Smooth muscle cell of the coronary artery (primary cell): ENCODE measurements at places on chromosomes 16 and 17. TPM values are rescaled to one million over a fixed set of nuclear protein-coding genes. Genes with fewer than 3 reads are reported as not detected.

The NACA2 gene
- total RNA-seq = not detected in 2 replicates

The PRRT2 gene
- total RNA-seq = 0.38 and 1.6 TPM in 2 replicates

The METTL23 gene
- 8.3 and 16.2 TPM in 2 replicates for total RNA-seq

The EPOP gene
- 0.12 and 0.90 TPM in 2 replicates for total RNA-seq

The TNFSF12 gene
- total RNA-seq = 3.9 TPM in 2 replicates

The CYGB gene
- 3.8 and 20.4 TPM in 2 replicates for total RNA-seq

The PRSS21 gene
- 0.15 and 0.23 TPM in 2 replicates for total RNA-seq

The SEC14L5 gene
- total RNA-seq = 2.6 TPM in 1 of 2 replicates, not detected in the other

The ZP2 gene
- total RNA-seq = not detected in 2 replicates

The TAF1C gene
- total RNA-seq = 7.7 and 15.6 TPM in 2 replicates

The OR4D1 gene
- not detected in 2 replicates for total RNA-seq

The KRTAP4-3 gene
- not detected in 2 replicates for total RNA-seq

The MT1G gene
- not detected in 2 replicates for total RNA-seq

The RHBDL1 gene
- total RNA-seq = 0.98 and 6.6 TPM in 2 replicates

The E2F4 gene
- 27.5 and 31.9 TPM in 2 replicates for total RNA-seq

The MIEF2 gene
- 12.4 and 14.9 TPM in 2 replicates for total RNA-seq

The CHST5 gene
- not detected in 2 replicates for total RNA-seq

The HCRT gene
- not detected in 2 replicates for total RNA-seq

The EFNB3 gene
- total RNA-seq = 0.47 and 1.4 TPM in 2 replicates

The APOH gene
- total RNA-seq = not detected in 2 replicates

The MSLN gene
- not detected in 2 replicates for total RNA-seq

The METTL26 gene
- total RNA-seq = 81.6 and 89.4 TPM in 2 replicates

The NPIPA7 gene
- 0.23 and 0.59 TPM in 2 replicates for total RNA-seq

The SLC13A2 gene
- total RNA-seq = not detected in 2 replicates

The DNAH3 gene
- under 0.01 TPM in 1 of 2 replicates, not detected in the other for total RNA-seq

The CMTM2 gene
- not detected in 2 replicates for total RNA-seq

The QRICH2 gene
- 2.3 and 6.0 TPM in 2 replicates for total RNA-seq

The KREMEN2 gene
- not detected in 2 replicates for total RNA-seq

The TNFRSF12A gene
- total RNA-seq = 42.1 and 365 TPM in 2 replicates

The C16orf92 gene
- total RNA-seq = not detected in 2 replicates

The LLGL2 gene
- total RNA-seq = 0.59 and 0.75 TPM in 2 replicates
